ENCODE measurements at places on chromosomes 4 and X. TPM values are rescaled to one million over a fixed set of nuclear protein-coding genes. Genes with fewer than 3 reads are reported as not detected.

The REST gene
- 54.7 TPM for total RNA-seq

The COX7B2 gene
- not detected for total RNA-seq

The SLITRK4 gene
- total RNA-seq: 6.0 TPM

The HMGN5 gene
- 5.6 TPM for total RNA-seq

The WWC2 gene
- total RNA-seq: 59.6 TPM

The ATP1B4 gene
- not detected for total RNA-seq

DNA sequence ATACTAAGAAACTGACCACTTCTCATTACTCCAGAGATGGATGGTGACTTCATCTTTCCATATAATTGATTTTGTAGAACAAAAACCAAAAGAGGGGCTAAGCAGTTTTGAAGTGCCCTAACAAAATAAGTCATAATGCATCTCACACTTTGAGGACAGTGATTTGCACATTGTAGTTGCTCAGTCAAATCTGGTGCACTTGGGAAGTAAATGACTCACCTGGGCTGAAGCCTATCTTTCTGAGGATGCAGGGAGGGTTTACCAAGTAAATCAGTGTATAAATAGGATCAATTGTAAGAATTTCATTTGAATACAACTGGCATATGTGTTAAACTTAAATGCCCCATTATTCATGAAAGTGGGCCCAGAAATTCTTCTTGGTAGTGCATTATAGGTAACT, 134.2 kb downstream of the DCLK2 start:
- H3K4me3 ChIP-seq: no peak overlapping the region
- H3K27me3 ChIP-seq: no peaks in the 10 kb centered on the region
- H3K4me1 ChIP-seq: peaks cover 2% of the 10 kb centered on the region
- no peak overlapping the region for H3K27ac ChIP-seq
- H3K36me3 ChIP-seq: no peaks in the 10 kb centered on the region

DNA sequence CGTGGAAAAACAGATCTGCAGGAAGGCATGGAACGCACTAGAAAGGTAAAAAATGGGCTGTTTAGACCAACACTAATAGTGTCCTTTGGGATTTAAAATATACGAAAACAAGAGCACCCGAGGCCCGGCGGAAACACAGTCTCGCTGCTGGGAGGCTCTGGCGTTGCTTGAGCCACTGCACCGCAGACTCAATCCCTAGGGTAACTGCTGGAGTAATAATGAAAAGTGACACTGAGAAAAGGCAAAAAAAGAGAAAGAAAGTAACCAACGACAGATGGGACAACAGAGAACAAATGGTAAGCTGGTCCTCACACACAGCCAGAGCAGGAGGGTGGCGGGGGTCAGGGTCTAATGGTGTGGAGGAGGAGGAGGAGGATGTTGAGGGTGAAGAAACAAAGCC, 15.4 kb downstream of the IRAK1 start:
- no peak overlapping the region for H3K27ac ChIP-seq
- no peaks in the 10 kb centered on the region for H3K36me3 ChIP-seq
- no peak overlapping the region for H3K4me3 ChIP-seq
- DNase-seq: no peak
- H3K4me1 ChIP-seq: no peaks in the 10 kb centered on the region

DNA sequence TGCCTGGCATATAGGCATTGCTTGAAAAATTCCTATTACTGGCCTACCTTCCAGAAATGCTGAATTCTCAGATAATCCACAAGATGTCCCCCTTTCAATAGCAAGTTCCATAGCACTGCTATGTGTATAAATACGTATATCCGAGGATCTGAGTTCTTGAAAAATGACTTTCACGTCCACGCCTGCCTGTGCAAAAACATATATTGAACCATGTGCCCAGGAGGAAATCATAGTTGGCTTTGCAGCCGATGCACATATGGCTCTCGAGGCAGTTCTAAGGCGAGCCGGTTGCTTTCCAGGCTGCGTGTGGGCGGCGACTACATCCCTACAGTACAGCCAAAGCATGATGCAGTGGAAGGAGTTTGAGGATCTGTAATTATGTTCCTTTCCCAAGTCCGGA, 55.4 kb upstream of the ESX1 start:
- no peaks in the 10 kb centered on the region for H3K36me3 ChIP-seq
- no peaks in the 10 kb centered on the region for H3K4me1 ChIP-seq

GRCh38 chr4:86999136-86999643, 64.4 kb downstream of the AFF1 start:
- no peaks in the 10 kb centered on the region for H3K36me3 ChIP-seq
- no peaks in the 10 kb centered on the region for H3K4me1 ChIP-seq
- no peaks in the 10 kb centered on the region for H3K27me3 ChIP-seq

GRCh38 chr4:109576462-109576861, 16.4 kb downstream of the MCUB start:
- no peaks in the 10 kb centered on the region for H3K4me1 ChIP-seq
- no peak for DNase-seq
- H3K36me3 ChIP-seq: no peaks in the 10 kb centered on the region
- no peak overlapping the region for H3K27ac ChIP-seq
- H3K4me3 ChIP-seq: no peak overlapping the region
- H3K27me3 ChIP-seq: no peaks in the 10 kb centered on the region

DNA sequence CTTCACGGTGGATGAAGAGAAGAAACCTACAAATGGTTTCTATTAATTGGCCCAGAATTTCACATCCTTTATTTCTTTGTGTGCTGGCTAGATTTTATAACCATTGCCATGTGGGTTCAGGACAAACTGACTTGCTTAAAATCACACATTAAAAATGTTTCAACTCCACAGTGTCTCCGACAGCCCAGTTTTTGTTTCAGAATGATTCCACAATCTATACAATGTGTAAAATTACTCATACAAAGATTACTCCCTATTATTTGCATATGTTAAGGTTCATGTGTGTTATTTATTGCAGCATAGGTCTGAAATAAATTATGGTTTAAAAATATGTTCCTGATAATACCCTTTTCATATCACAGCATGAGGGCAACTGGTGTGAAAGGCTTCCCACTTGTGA, 20.6 kb downstream of the DCHS2 start:
- H3K27me3 ChIP-seq: no peaks in the 10 kb centered on the region
- no peaks in the 10 kb centered on the region for H3K36me3 ChIP-seq
- H3K27ac ChIP-seq: no peak overlapping the region
- no peak for DNase-seq
- peaks cover 2% of the 10 kb centered on the region for H3K4me1 ChIP-seq

GRCh38 chr4:168731706-168732414, 235.0 kb downstream of the PALLD start:
- peaks cover 10% of the 10 kb centered on the region for H3K4me1 ChIP-seq
- no peak for DNase-seq
- H3K27me3 ChIP-seq: no peaks in the 10 kb centered on the region
- no peaks in the 10 kb centered on the region for H3K36me3 ChIP-seq

DNA sequence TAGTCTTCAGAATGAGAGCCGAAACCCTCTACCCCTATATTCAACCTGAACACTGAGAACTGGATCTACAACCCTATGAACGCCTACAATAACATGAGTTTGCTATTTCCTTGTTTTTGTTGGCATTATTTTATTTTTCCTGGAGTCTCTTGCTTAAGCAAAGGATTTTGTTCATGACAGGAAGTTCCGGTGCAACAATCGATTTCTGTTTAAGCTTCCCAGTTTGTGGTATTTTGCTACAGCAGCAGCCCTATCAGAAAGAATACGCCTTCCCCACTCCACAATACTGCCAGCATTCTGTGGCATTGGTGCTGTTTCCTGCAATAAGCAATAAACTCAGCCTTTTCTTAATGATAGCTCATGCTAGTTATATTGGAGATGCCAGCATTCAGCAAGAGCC, 60.9 kb downstream of the NPY5R start:
- H3K27me3 ChIP-seq: no peaks in the 10 kb centered on the region
- H3K36me3 ChIP-seq: no peaks in the 10 kb centered on the region
- no peak for DNase-seq
- no peak overlapping the region for H3K27ac ChIP-seq
- peak overlapping the region; percentile 42 for H3K4me3 ChIP-seq
- H3K4me1 ChIP-seq: no peaks in the 10 kb centered on the region
